Fibroblast of villous mesenchyme (primary cell): ENCODE measurements at places on chromosomes 2 and 18.

DNA sequence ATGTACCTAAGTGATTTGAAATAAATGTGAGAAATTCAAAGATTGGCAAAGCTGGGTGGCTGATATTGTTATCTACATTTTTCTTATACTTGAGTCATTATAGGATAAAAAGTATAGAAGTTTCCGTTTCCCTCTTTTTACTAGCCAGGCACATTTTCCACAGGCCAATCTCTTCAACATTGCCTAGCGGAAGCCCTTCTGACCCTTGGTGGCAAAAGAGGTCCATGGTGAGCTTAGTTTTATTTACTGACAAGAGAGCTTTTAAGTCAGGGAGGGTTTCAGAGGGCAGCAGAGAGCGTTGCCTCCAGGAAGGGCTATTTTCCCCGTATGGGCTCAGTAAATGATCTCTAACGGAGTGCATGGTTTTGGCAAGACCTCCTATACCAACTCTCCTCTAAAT, 15.1 kb upstream of the RHOB start:
- no peak for DNase-seq

DNA sequence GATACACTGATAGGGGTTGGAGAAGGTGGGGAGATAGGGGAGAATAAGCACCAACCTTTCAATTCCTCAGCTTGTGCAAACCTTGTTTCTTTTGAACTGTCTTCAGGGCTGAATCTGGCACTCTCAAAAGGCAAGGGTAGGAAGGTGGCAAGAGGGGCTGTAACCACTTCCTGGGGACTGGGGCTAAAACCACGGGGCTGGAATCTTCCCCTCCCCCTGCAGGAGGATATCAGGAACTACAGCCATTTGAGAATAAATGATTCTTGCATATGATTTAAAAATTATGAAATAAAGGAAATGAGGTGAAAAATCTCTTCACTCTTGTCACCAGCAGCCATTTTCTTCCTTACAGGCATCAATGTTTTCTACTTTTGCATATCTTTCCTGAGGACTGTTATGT, 50.8 kb downstream of the ATOH8 start:
- no peak for DNase-seq

GRCh38 chr18:59743566-59743965, 46.3 kb upstream of the CCBE1 start:
- peak; percentile 85 for DNase-seq

GRCh38 chr2:220503431-220503830, 876.0 kb downstream of the SLC4A3 start:
- no peak for DNase-seq

DNA sequence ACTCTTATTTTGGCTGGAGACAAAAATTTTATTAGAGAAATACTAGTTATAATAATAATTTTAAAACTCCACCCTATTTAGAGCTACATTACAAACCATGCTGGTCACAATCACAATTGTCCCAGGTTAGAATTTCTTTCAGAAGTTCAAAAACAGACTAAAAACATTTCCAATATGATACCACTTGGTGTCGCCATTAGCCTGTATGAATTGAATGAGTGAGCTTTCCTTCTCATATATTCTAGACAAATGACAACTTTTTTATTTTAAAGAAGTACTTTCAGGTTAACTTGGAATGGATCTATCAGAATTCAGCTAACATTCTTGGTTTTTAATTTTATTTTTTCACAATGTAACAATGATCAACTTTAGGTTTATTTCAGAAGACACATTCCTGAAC, 48.0 kb downstream of the SERPINB8 start:
- DNase-seq = peak; percentile 25

DNA sequence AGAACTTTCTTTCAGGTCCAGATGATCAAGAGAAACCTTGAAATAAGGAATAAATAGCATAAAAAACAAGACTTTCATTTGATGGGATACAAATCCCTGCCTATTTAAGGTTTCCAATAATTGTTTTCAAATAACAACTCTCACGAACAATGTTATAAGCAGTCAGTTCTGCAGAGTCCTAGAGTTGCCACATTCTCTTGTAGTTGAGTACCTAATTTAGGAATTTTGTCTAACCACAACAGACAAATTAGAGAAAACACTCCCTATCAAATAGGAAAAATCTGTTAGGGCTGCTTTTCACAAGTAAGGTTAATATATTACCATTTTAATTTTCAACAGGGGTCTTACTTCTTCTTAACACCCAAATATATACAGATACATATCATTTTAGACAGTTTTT, 130.1 kb upstream of the CDH20 start:
- no peak for DNase-seq

- no peak for DNase-seq
These were observed 44.3 kb downstream of the FEZ2 start for GRCh38 chr2:36553683-36554082.

GRCh38 chr2:150478200-150478974, 9.1 kb downstream of the RND3 start:
- DNase-seq = peak; percentile 41
